Esophagus squamous epithelium (tissue), 5 donors: ENCODE measurements at places on chromosomes 6 and 20. TPM values are rescaled to one million over a fixed set of nuclear protein-coding genes. Genes with fewer than 3 reads are reported as not detected.

- no peak overlapping the region for H3K27ac ChIP-seq
- no peak for DNase-seq
- no peaks in the 10 kb centered on the region for H3K36me3 ChIP-seq
- H3K4me3 ChIP-seq: no peak overlapping the region
- peaks cover 22% of the 10 kb centered on the region for H3K4me1 ChIP-seq
- peaks cover 3% of the 10 kb centered on the region for H3K27me3 ChIP-seq
Observed at GRCh38 chr20:54100563-54100962, 30.2 kb upstream of the BCAS1 start.

DNA sequence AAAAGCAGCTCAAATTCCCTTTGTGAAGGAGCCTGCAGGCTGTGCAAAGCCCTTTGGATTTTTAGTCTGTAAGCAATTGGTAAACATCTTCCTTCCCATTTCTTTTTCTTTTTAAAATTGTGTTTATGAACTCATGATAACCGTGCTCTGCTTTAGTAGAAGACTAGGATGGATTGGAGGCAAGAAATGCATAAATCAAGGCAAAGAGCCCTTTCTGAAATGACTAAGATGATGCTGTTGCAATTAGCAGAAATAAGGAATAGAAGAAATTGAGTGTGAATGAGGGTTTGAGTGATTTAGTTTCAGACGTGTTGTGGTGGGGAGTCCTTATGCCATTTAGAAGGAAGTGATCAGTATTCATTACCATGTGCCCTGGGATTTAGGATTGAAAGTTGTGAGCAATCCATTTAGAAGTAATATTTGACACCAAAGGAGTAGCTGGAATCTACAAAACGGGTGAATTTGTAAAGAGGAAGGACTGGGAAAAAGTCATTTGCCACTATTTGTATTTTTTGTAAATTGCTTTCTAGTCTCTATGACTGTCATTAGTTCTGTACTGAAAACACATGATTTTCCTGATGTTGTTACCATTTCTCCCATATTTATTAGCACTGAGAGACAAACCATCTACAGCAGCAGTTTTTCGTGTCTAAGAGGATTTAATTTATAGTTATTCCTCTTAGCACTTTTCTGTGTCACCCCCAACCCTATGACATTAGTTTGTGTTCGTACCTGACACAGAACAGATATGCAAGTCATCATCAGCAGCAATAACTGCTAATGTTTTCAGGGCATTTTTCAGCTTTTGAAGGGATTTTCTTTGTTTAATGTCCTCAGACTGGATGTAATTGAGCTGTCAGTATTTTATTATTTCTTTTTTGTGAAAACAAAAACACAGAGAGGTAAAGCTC lies 265.0 kb downstream of the UTRN start:
- H3K36me3 ChIP-seq: no peaks in the 10 kb centered on the region
- no peak overlapping the region for H3K27ac ChIP-seq
- no peaks in the 10 kb centered on the region for H3K27me3 ChIP-seq
- H3K4me1 ChIP-seq: no peaks in the 10 kb centered on the region
- no peak for DNase-seq

The ADGRF5 gene
- total RNA-seq: 1.1 TPM

The FOXF2 gene
- total RNA-seq: 5.7 TPM

DNA sequence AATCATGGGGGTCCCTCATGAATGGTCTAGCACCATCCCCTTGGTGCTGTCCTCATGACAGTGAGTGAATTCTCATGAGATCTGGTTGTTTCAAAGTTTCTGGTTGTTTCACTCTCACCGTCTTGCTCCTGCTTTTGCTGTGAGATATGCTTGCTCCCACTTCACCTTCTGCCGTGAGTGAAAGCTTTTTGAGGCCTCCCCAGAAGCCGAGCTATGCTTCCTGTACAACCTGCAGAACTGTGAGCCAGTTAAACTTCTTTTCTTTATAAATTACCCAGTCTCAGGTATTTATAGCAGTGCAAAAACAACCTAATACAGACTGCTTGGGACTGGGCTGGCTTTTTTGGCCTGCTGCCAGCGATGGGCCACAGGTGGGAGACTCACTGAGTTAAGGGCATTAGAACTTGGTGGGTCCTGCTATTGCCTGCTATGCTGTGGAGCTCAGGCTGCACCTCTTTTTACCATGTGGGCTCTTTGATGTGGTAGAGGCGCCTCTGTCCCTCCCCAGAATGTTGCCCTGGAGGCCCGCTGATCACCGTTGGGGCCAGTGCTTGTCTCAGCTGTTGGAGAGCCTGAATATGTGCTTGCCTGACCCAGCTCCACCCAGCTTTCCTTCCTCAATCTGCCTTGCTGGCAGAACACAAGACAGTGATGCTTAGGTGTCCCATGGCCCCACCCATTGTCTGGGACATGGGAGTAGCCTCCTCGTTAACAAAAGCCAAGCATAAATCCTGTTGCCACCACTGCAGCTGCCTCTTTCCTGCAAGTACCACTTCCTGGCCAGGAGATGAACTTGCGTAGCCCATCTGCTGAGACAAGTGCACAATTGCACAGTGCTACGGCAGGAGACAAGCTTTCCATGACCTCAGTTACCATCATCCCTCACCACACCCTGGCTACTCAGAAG lies 47.1 kb downstream of the IGF2R start:
- H3K27ac ChIP-seq: no peak overlapping the region
- no peaks in the 10 kb centered on the region for H3K27me3 ChIP-seq
- no peak overlapping the region for H3K4me3 ChIP-seq
- DNase-seq: no peak
- no peaks in the 10 kb centered on the region for H3K36me3 ChIP-seq
- H3K4me1 ChIP-seq: peaks cover 2% of the 10 kb centered on the region
